HS-5 (cell line): ENCODE measurements at places on chromosomes 12 and 14.

DNA sequence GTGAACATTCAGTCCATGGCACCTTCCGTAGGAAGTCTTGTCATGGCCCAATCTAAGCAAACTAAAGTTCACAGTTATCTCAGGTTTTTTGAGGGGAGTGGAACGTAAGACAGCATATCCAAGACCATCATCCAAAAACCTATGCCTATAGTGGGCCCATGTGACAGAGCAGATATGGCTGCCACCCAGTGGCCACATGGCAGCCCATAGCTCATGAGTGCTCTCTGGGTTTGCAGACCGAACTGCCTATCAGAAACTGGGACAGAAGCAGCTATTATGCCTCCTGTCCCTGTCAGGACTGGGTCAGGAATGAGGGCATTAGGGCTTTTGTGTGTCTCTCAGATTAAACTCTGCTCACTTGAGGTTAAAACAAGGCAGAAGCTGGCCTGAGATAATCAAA, 503.7 kb downstream of the NRXN3 start:
- DNase-seq: no peak

DNA sequence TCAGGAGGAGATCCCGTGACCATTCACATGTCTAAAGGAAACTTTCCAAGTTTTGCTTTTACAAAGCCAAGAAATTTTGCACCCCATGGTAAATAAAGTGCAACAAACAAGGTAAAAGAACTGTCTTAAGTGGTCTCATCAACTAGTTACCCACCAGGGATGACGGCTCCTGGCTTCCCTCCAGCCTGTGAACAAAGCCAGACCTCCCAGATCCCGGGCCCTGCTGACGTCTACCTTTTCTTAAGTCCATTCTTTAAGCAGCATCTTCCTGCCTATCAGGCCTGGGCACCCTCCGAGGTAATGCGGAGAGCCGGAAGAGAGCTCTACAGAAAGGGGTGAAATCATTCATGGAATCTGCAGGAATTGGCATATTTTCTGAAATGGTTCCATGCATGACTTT, 58.0 kb upstream of the DAAM1 start:
- no peak for DNase-seq

GRCh38 chr12:45613296-45613695, 116.2 kb upstream of the ARID2 start:
- DNase-seq: no peak

- DNase-seq: no peak
Measured at GRCh38 chr12:109962398-109962797, 33.8 kb downstream of the GIT2 start.

- no peak for DNase-seq
Measured at GRCh38 chr12:79961411-79961810, 26.5 kb upstream of the PPP1R12A start.

DNA sequence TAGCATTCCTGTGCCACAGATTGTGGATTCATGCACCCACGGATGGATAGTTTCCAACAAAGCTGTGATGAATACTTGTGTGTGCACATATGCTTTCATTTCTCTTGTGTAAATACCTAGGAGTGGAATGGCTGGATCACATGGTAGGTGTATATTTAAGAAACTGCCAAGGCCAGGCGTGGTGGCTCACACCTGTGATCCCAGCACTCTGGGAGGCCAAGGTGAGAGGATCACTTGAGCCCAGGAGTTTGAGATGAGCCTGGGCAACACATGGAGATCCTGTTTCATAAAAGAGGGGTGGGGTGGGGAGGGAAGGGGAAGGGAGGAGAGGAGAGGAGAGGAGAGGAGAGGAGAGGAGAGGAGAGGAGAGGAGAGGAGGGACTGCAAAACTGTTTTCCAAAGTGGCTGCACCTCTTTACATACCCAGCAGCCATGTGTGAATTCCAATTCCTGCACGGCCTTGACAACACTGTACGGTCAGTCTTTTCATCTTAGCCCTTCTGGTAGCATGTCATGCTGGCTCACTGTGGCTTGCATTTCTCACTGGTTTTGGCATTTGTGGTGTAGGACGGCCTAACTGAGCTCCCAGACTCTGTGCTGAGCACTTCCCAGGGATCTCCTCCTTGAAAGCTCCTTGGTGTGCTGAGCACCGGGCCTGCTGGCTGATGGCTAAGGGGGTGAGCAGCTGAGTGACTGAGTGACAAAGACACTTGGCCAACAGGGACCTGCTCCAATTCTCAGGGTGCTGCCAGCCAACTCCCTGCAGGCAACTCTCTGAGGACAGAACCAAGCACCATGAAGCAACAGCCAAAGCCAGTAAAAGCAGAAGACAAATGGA, 27.9 kb downstream of the SYNE3 start:
- DNase-seq: no peak

GRCh38 chr14:96105926-96106441, 66.8 kb downstream of the C14orf132 start:
- no peak for DNase-seq
